Ecto neural progenitor cell (in vitro differentiated cells): ENCODE measurements at places on chromosomes 6 and 20.

- no peak for DNase-seq
Measured at GRCh38 chr6:148263961-148264360, 78.7 kb upstream of the SASH1 start.

- DNase-seq: no peak
Measured at GRCh38 chr6:99432877-99433276, 7.8 kb upstream of the PNISR start.

DNA sequence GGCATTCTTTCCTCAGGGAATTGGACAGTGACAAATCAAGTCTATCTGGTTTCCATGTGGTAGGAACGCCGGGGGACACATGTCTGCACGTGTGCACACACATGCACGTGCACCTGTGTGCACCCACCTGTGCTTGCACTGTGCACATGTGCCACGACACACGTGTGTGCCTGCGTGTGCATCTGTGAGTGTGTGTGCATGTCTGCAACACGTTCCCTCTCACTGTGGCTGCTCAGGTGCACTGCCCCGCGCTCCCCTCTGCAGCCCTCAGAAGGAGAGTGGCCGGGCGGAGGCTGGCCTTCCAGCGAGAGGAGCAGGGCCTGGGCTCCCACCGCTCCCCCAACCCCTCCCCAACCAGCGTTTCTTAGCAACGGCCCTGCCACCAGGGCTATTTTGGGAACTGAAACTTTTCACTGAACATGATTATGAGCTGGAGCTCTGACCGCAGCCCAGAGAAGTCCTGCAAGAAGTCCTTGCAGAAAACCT, 147.8 kb downstream of the PHACTR3 start:
- no peak for DNase-seq

DNA sequence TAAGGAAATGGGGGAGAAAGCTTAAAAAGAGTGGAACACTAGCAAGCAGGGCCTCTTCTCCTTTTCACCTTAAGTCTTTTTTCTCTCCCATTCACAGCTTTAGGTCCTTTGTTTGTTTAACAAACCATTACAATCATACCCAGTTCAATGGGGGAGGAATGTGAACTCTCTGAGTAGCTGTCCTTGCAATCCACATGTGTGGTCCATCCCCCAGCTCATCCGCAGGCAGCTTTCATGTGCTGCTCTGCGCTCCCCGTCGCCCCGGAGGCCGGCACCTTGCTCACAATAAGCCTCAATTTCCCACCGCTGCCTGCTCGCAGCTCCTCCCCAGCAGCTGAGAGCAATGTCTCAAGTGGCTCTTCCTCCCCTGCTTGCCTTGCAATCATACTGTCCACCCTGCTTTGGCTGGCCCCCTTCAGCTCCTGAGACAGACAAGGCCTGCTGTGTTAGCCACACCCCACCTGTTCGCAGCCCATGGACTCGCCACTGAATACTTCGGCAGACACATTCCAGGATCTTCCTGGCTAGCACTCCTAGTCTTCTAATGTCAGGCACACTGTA, 49.1 kb downstream of the PLAGL1 start:
- DNase-seq: peak; percentile 87

DNA sequence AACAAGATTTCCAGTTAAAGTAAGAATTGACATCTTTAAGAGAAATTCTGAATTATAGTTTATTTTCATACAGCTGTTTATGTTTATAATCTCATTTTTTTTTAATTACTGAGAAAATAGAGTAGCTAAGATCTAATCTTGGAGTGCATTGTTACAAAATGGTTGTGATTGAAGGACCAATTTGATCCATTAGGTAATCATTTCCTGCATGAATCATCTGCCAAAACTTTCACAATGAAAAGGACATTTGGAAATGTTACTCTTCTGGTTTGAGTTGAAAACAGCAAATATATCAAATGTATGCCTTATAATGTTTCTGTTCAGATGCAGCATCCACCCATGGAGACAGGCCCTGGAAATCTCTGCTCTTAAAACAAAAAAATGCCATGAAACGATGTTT, 19.0 kb downstream of the TUBB2A start:
- no peak for DNase-seq

GRCh38 chr6:34056305-34057108, 89.4 kb downstream of the GRM4 start:
- DNase-seq: peak; percentile 94

- no peak for DNase-seq
Measured at GRCh38 chr6:130666786-130667185, 160.4 kb upstream of the SMLR1 start.

- DNase-seq: no peak
Measured at GRCh38 chr6:85506441-85507093, 56.7 kb downstream of the NT5E start.

DNA sequence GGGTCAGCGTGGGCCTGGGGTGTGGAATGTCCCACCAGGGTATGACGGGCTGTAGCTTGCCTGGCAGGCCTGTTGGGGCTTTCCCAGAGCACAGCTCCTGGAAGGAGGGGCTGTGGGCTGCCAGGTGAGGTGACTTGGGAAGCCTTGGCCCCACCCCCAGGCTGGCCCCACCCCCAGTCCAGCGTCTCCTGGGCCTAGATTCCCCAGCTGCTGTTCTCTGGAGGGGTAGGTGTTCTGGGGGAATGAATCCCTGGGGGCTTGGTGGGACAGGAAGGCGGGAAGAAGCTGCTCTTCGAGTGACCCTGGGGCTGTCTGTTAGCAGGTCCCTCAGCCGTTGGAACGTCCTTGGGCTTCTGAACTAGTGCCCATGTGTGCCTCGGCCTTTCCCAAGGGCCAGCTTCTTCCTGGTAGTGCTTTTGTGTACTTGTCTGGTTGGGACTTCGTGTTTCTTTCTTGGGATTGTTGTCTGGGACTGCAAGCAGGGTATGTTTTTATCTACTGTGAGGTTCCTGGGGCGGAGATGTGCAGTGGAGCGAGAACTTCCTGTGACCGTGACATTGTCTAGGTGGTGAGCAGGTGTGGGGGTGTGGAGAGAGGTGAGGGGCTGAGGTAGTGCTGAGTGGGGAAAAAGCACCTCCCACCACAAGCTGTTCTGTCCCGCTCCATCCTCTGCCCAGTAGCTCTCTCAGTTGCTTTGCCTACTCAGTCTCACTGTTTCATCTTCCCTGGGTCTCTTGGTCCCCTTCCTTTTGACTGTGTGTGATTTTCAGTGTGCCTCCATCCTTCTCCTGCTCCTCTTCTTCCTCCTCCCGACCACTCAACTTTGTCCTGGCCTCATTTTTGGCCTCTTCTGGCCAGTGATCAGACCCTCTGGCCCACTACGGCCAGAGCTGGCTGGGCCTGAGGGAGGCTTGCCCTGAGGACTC, 1.3 kb upstream of the DDR1 start:
- peak; percentile 76 for DNase-seq

- no peak for DNase-seq
Measured at GRCh38 chr20:64106435-64106961, 867 bp downstream of the NPBWR2 start.

DNA sequence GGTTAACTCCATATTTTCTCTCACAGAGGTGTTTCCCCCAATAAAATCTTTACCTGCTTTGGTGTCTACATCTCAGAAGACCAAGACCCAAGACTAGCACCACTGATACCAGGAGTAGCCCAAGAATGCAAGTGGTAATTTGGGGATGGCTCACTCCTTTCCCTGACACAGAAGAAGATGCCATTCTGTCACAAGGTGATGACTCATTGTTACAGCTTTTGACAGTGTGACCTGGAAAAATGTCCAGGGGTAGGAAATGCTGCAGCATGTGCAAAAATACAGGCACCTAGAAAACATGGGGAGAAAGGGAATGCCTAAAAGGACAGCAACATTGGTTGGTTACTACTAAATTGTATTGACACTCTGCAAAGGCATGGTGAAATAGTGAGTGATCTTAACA, 254.0 kb upstream of the GJE1 start:
- DNase-seq: no peak

DNA sequence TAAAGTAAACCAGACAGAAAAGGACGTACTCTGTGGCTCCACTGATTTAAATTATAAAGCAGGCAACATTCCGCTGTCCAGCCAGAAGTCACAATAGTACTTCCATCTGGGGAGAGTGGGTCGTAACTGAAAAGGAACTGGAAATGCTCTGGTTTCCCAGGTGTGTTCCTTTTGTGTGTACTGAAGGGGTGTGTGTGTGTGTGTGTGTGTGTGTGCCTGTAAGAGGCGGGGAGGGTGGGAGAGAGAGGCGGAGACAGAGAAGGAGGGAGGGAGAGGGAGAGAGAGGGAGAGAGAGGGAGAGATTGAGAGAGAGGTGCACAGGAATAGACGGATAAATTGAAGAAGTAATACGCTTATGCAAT, 178.4 kb upstream of the ZNF184 start:
- peak; percentile 58 for DNase-seq

GRCh38 chr20:51106011-51106410, 83.1 kb upstream of the KCNG1 start:
- DNase-seq: no peak

GRCh38 chr6:127376685-127377084, 33.3 kb upstream of the ECHDC1 start:
- DNase-seq: no peak

DNA sequence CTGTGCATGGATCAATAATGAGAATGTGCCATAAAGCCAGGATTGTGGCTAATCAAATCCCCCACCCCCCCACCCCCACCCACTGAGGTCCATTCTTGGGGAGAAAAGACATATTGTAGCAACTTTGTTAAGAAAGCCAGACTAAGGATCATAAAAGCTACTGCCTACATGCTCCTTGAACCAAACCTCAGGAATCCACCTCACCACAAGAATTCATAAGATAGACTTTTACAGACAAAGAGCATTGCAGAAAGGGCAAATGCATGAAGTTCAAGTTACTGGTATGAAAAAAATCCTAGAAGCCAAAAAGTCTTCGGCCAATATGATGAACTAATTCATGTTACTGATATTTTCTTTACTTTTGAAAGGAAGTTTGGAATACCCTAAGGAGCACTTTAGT, 187.9 kb upstream of the ARID1B start:
- DNase-seq: no peak

DNA sequence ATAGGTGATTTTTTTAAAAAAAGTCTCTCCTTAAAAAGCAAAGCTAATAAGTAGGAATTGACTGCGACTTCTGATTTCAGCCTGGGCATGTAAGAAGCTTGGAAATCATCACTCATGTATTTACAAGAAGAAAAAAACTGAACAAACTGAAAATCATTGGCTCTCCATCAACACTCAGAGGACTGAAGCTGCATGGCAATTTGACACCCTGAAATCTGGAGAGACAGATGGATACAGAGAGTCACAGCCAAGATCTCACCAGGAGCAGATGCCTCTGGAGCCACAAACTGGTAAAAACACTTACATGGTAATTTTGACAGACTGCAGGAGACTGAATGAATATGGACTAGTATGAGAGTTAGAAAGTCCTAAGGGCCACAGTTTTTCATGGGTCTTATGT, 191.2 kb upstream of the TCF21 start:
- no peak for DNase-seq

- peak; percentile 74 for DNase-seq
Measured at GRCh38 chr20:46757754-46758678, 48.6 kb downstream of the SLC2A10 start.

DNA sequence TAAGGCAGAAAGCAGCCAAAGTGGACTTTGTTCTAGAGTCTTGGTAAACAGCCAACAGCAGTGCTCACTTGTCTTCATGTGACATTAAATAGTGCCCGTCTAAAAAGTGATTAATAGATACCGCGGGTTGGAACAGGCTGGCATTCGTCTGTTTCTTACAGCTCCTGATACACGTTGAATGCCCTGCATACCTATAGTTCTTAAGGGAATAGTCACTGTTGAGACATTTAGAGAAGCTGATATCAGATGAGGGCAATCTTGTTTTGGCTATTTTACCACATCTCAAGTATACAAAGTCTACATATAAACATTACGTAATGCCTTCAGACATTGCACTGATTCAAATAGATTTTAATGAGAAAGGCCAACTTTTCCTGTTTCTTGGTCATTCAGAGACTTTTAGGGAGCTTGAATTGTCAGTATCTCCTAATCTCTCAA, 374.9 kb upstream of the FLRT3 start:
- DNase-seq: no peak

GRCh38 chr6:121732641-121733040, 297.2 kb downstream of the GJA1 start:
- no peak for DNase-seq

DNA sequence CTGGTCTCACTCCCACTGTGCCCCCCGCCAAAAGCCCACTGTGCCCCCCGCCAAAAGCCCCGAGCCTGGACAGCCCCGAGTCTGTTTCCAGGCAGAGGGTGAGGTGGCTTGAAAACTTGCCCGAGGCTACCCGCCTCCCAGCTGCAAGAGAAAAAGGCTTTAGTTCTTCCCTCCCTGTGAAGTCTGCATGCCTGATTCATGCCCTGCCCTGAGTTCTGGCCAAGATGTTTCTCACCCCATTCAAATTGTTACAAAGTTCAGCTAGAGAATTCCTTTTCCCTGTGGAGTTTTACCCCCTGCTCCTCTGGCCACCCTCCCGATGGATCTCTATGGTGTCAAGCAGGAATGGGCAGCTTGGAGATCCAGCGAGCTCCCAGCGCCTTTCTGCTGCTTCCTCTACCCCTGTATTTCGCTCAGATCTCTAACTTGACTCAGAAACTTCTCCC, 298.8 kb upstream of the MAP3K7 start:
- DNase-seq: no peak

DNA sequence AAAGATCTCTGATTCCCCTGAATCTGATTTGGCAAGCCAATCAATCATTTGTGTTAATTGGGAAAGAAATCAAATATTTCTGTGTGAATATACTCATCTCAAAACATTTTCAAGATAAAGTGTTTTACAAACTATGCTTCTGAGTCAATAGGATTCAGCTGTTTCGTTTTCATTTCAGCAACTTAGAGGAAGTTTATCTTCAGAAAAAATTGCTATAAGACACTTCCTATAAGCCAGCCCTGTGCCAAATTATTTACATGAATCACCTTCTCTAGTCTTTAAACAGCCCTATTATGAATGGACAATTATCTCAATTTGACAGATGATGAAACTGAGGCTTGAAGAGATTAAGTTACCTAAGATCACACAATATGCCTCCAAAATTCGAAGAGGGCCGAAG, 10.9 kb downstream of the DEFB129 start:
- DNase-seq: no peak

DNA sequence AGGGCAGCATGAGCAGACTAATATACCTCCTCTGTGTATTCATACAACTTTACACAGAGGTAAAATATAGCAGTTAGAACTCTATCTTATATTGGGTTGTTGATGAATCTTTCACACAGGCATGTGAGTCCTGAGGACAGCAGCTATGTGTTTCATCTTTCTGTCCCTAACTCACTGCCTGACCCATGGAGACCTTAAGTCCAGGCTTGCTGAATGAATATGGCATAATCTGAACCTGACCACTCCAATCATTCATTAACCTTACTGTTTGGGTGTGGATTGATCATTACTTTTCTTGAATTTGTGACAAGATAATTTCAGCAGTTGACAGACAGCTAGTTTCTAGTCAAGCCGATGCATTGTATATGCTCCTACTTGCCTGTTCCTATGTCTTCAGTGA, 27.3 kb upstream of the TSPYL1 start:
- DNase-seq: no peak

DNA sequence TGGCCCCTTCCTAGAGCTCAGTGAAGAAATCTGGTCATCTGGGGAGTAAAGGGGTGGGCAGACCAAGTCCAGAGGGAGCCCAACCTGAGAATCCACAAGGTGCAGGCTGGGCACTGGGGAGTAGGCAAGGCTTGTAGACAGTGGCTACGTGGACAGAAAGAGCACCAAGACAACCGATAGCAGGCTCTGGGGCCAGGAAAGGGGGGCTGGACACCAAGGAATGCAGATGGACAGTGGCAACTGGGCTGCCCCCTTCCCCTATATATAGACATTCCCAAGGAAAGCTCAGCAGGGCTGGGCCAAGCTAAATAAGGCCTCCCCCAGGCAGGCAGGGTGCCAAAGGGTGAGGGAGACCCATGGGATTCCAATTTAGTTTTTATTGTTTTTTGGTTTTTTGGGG, 1.5 kb upstream of the TNNC2 start:
- no peak for DNase-seq
